ENCODE measurements at places on chromosomes 1 and 21.

DNA sequence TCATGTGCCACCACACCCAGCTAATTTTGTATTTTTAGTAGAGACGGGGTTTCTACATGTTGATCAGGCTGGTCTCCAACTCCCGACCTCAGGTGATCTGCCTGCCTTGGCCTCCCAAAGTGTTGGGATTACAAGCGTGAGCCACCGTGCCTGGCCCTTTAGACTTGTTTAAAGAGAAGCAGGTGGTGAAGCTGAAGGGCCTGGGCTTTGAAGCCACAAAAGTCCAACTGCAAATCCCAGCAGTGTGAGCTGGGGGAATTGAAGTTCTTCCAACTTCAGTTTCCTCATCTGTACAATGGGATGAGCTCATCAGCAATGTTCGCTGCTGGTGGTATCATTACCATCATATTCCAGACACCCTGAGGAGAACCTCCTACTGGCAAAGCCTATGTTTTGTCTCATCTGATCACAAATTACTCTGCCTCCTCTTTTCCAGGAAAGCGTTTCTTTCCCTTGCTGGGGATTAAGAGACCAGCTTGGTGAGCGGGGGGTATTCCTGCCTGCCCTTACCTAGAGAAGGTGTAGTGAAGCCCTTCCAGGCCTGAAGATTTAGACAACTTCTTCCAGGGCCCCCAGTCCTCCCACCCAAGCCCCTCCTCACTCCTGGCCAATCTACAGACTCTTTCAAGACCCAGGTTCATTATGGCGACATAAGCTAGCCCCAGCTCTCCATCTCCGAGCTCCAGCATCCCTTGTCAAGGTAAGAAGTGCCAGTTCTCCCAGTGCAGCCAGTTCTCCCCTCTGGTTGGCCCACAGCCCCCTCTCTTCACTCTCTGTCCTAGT, 2.4 kb upstream of the SHISA4 start:
- no peak for DNase-seq

GRCh38 chr1:3546048-3546384, 65.3 kb downstream of the MEGF6 start:
- no peak for DNase-seq

DNA sequence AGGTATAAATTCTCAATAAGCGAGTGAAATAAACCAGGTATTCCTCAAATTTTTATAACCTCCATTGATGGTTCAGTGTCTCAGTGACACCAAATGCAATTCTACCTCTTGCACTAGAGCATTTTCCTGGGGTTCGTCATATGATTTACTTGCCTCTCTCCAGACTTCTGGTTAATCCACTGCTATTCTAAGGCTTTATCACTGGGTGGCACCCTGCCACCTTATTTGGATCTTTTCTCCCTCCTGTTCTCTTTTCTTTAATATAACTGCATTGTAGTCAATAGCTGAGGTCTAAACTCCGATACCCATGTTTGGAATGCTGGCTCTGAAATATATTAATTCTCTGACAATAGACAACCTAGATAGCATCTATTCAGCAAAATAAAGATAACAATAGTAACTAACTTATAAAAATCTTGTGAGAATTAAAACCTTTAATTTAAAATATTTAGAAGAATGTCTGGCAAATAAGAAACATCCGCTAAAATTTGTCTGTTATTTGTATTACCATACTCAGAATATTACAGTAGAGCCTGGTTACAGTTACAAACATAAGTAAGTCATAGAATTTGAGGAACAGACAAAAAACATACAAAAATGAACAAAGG, 436.4 kb downstream of the PLA2G4A start:
- no peak for DNase-seq

- no peak for DNase-seq
Observed at GRCh38 chr1:29392036-29392435, 155.7 kb downstream of the PTPRU start.

DNA sequence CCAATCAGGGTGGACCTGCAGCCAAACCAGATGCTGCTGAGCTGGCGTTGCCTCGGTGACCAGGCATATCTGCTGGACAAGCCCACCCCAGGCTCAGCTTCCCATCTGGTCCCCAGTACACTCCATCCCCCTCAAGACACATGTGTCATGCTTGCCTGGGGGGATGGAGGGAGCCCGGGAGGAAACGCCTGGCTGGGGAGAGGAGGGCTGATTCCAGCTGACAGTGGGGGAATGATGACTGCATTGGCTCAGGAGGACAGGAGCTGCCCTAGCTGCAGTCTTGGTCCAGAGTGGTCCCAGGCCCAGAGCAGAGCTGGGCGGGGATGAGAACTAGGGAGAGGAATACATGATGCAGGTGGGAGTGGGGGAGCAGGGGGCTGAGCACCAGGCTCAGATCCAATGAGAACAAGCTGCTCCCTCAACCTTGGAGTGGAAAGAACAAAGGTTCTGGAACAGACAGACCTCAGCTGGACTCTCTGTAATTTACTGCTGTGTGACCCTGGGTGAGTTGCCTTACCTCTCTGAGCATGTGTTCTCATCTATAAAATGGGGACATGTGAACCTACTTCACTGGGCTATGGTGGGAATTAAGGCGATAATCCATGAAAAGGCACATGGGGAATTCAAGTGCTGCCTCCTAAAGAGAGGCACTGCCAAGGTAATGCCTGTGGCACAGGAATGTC, 23.1 kb upstream of the ECE1 start:
- DNase-seq, result no peak

DNA sequence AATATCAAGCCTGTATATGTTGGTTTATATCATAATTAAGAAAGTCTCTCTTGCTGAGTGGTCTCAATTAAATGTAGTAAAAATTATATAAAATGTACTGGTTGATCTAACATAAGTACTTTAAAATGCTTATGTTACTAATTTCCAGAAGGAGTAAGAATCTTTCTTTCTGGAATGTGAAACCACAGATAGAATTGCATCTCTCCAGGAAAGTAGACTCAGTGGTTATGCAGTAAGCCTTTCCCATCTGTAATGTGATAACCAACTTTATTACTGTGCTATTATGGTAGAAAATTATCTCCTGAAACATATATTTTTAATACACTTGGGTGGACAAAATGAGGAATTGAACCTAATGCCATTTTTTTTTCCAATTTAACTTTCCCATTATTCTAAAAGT, 8.9 kb upstream of the RALGPS2 start:
- no peak for DNase-seq

- DNase-seq, result no peak
Observed at GRCh38 chr1:99146129-99146848, 118.0 kb upstream of the PLPPR4 start.

GRCh38 chr1:19648689-19649088, 4.6 kb downstream of the NBL1 start:
- DNase-seq, result no peak

DNA sequence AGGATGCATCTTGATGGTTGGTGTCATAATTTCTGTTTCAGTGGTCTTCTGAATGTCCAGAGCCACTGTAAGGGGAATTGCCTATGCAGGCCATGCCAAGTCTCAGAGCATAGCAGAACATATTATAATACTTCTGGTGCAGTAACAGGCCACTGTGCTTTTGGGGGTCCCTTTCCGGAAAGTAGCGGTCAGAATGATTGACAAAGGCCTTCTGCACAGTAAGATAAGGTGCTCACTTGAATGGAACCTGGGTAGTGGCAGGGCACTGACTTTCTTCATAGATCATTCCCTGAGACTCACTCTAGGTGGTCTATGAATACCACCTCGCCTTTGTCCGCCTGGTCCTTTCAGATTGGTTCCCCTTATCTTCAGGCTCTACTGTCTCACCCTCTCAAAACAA, 28.9 kb downstream of the RWDD3 start:
- DNase-seq, result no peak

GRCh38 chr21:31343680-31344480, at the start of gene TIAM1:
TSS of gene TIAM1 (minus strand) at chr21:31344261. CDS start at chr21:31266972, 77,289 bp downstream.
- peak; percentile 20 for DNase-seq

GRCh38 chr1:12478612-12478985, 139.4 kb downstream of the DHRS3 start:
- DNase-seq, result no peak

DNA sequence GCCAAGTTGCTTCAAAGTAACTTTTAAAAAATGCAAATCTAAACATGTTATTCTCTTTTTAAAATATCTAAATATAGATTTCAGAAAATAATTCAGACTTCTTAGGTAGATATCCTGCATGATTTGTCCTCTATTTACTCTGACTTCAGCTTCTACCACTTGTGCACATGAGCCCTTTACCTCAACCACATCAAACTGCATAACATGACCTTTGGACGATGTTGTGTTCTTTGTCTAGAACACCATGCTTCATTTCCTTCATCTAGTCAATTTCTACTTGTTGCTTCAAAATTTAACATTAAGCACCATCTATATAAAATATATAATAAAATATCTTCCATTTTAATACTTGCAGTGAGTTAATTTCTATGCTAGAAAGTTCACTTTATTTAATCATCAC, 96.9 kb downstream of the PLPP3 start:
- no peak for DNase-seq

DNA sequence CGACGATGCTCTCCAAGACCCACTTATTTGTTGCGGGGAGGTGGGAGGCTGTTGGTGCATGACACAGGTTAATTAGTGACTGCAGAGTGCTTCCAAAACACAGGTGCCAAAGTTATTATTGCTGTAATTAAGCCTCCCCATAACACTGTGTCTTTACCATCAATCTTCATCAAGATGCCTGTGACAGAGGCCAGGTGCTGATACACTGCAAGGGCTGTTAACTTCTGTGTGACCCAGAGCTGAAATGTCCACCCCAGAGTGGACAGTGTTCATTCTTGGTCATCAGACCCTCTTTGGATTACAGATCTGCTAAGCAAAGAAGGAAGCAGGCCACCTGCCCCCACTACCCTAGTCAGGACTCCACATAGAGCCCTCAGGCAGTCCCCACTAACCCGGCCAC, 55.5 kb downstream of the CAPN8 start:
- no peak for DNase-seq

DNA sequence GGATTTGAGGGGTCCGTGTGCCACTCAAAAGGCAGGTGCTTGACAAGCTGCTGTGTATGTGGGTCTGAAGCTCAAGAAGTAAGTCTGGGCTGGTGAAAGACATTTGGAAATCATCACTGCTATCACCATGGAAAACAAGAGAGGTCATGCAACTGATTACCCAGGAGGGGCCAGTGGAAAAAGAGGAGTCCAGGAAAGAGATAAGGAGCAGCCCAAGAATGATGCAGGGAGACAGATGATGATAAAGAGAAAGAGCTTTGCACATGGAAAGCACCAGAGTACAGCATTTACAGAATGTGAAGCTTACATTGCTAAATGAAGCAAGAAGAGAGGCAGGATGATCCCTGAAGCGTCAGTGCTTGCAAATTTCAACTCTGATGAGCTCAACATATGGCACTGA, 203.2 kb downstream of the SETD4 start:
- DNase-seq, result no peak

DNA sequence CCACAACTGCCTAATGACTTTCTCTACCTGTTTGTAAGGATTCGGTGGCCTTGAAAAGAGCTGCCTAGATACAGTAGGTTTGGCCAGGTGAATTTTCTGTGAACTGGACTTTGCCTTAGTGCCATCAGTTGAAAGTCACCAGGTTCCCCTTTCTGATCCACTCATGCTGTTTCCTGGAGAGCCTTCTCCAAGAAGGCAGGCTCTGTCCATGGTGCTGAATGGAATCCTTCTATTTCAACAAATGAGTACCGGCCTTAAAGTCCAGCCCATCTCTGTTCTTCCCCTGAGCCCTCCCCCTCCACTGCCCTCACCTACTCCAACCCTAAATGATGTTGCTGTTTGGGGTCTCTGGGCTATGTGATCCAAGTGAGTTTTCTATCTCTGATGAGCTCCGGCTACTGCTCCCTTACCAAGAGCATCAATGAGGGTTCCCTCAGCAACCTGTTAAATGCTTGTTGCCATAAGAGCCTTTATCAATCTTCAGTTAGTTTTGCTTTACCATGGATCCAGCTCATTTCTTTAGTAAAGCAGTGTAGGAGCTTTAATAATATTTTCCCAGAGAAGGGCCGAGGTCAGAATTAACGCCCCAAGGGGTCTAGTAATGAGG, 500.4 kb downstream of the PTPRU start:
- DNase-seq, result no peak

DNA sequence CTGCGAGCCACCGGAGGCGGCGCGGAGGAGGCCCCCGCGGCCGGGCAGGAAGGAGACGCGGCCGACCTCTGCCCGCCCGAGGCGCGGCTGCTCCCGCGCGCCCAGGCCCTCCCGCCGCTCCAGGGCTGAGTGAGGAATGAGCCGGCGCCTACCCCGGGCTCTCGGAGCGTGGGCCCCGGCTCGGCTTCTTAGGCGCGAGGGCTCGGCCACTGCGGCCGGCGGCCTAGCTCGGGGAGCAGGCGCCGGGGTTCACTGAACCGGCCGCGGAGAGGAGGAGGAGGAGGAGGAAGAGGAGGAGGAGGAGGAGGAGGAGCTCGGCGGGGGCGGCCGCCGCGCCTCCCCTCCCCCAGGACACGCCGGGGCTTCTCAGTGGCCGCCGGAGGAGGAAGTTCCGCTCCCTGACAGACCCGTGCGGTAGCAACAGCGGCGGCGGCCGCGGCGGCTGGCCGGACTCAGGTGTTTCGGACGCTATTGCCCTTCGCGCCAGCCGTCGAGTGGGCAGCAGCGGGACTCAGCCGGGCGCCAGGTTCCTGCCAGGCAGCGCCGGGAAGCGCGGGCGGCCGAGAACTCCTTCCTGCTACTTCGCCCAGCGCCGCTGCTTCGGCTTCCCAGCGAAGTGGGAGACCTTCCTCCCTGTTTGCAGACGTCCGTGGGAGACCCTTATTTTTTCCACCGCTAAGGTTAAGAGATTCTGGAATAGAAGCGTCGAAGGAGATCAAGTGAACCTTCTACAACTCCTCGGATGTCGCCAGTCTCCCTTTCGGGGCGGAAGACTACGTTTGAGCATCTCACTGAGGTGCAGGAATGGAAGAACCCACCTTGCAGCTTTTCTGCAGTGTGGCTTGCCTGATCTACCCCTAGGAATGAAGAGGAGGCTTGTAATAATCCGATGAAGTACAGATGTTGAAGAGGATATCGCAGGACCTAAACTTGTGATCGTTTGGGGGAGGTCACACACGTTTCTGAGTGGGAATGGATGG, at the start of gene MAN1A2:
Gene MAN1A2, plus strand, starts transcription at position 404 of the 980 bp plus-strand sequence. CDS start 735 bp downstream, outside the sequence.
- peak; percentile 79 for DNase-seq

DNA sequence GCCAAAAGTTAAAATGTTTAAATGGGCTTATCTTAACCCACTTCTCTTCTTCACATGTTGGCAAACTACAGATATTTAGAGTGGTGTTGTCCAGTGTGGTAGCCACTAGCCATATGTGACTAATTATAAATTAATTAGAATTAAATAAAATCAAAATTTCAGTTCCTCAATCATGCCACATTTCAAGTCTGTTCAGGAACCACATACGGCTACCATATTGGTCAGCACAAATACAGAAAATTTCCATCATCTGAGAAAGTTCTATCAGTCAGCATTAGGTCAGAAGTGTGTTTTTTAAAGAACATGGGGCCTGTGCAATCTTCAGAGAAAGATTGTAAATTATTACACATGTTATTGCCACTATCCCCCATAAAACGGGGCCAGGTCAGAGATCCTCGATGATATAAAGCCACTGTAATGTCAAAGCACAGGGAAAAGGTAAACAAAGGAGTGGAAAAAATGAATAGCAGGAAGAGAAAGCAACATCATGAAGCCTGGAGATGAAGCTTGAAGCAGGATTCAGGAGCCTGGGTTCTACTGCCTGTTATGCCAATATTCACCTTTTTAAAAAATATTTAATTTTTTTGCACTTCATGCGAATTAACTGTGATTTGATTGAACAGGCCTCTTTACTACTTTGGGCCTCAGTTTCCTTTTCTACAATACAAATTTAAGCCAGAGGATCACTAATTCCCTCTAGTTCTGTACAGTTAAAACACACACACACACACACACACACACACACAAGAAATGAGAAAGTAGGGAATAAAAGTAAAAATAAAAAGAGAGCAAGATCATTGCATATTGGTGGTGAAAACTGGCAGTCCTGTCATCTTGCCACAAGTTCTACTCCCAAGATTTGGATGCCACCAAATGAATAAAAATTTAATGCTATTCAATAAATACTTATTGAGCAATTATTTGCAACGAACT, 2.3 kb downstream of the RSBN1 start:
- no peak for DNase-seq
